ENCODE measurements at places on chromosomes 12 and 14.

DNA sequence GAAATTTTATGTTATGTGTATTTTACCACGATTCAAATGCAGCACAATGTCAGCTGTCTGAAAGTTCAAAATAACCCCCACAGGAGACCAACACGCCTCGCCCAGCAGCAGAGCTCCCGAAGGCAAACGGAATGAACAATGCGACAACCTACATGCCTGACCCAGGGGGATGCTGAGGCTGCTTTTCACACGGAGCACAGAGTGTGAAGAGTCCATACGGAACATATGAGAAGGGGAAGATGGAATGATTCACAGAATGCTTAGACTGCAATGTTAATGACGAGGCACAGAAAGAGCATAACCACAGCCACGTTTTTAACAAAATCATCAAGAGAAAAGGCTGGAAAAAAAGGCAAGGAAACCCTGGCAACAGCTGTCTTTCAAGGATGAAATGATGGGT lies 22.6 kb downstream of the ZFYVE21 start:
- no peak for DNase-seq

GRCh38 chr14:104772707-104773504 lies 20.0 kb downstream of the SIVA1 start:
- DNase-seq, result no peak

DNA sequence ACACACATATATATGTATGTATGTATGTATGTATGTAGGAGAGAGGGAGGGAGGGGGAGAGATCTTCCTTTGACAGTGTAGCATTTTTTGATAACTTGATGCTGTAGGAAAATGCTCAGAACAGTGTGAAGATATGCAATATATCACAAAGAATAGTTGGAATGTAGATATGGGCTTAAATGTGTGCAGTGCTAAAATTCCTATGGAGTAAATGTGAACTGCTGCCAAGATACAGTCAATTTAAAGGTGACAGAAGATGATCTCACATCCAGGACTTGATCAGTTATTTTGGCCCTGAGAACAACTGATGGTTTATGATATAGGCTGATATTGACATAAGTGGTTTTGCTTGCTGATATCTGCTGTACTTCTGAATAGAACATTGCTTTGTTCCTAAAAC lies 84.2 kb downstream of the DAAM1 start:
- DNase-seq, result no peak

GRCh38 chr14:94686511-94687160 lies 74.4 kb downstream of the SERPINA3 start:
- DNase-seq, result no peak

GRCh38 chr14:96470331-96470730 lies 31.9 kb upstream of the PAPOLA start:
- no peak for DNase-seq

DNA sequence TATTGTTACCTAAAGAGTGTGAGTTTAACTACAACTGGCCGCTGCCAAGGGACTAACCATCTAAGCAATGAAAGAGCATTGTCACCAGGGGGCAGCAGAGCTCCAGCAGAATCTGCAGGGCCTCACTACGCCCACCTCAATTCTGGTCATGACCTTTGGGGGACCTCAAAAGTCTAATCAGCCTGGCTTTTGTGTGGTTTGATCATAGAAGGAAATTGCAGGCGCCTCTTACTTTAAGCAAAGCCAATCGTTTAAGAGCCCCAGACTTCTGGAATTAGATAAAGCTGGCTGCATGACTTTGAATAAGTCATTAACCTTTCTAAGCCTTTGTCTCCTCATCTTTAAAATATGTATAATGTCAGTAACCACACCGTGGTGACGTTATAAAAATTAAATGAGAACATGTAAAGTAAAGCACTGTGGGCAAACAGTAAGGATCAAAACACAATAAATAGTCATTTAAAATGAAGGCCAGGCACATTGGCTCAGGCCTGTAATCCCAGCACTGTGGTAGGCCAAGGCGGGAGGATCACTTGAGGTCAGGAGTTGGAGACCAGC lies 58.6 kb downstream of the TBX3 start:
- DNase-seq, result peak; percentile 31

DNA sequence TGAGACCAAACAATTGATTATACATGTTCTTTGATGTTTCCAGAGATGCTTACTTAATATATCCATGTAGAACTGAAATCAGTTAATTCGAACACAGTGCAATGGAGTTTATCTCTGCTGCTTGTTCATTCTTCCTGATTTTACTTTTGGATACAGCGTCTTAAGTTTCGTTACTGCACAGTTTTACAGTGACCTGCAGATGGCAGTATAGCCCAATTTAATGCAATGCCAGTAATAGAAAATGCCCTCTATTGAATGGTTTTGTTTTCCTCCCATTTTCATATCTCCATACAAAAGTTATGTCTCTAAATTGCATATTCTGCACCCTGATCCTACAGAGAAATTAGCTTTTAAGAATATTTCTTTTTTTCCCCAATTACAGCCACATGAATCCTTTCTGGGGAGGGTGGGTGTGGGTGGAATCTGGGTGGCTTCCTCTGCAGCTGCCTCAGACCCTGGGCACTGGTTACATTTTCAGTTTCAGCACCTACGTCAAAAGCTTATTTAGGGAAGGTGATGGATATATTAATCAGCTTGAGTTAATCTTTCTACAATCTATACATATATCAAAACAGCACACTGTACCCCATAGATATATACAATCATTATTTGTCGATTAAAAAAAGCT lies 101.1 kb upstream of the DCD start:
- no peak for DNase-seq

GRCh38 chr12:65497660-65498059 lies 219.2 kb downstream of the MSRB3 start:
- no peak for DNase-seq

- DNase-seq, result peak; percentile 17
Measured at GRCh38 chr12:65248656-65249633, 29.5 kb upstream of the MSRB3 start.

DNA sequence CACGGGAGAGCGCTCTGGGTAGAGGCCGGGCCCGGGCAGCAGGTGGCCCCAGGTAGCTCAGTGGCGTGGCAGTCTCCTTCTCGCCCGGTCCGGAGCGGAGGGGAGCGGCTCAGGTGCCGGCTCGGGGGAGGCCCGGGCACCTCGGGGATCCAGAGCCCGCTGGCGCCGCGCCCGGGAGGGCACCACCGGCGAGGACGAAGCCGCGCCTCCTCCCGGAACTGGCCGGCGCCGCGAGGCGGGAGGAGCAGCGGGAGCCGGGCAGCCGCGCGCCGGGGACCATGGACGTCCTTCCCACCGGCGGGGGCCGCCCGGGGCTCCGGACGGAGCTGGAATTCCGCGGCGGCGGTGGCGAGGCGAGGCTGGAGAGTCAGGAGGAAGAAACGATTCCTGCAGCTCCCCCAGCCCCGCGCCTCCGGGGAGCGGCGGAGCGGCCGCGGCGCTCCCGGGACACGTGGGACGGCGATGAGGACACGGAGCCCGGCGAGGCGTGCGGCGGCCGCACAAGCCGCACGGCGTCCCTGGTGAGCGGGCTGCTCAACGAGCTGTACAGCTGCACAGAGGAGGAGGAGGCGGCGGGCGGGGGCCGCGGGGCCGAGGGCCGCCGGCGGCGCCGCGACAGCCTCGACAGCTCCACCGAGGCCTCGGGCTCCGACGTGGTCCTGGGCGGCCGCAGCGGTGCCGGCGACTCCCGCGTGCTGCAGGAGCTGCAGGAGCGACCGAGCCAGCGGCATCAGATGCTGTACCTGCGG lies 21.5 kb upstream of the GNS start:
- DNase-seq, result no peak

GRCh38 chr14:99057576-99058083 lies 214.4 kb downstream of the BCL11B start:
- DNase-seq, result no peak

GRCh38 chr14:69484444-69485314 lies at the start of gene PLEKHD1:
Gene PLEKHD1, plus strand, starts transcription at chr14:69484728. Its CDS starts 238 bp downstream, at chr14:69484966.
- no peak for DNase-seq

- no peak for DNase-seq
Measured at GRCh38 chr14:91953170-91953985, 5.9 kb upstream of the FBLN5 start.

GRCh38 chr14:84028080-84028604 lies 1501.8 kb upstream of the FLRT2 start:
- no peak for DNase-seq

DNA sequence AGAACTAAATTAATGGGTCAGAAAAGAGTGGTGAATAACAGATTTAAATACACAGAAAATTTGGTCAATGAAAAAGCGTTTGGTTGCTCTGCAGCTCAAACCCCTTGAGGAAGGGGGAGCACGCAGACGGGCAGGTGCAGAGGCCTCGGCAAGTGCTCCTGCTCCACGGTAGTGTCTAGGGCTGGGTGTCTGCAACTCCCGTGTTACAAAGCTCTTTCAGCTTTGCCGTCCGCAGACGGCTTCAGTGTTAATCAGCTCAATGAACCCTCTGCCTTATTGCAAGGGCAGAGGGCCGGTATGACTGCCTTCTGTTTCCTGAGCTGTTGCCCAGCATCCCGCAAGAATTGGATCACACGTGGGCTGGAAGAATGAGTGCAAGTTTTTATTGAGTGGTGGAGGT lies 125.7 kb upstream of the TRHDE start:
- DNase-seq, result no peak

DNA sequence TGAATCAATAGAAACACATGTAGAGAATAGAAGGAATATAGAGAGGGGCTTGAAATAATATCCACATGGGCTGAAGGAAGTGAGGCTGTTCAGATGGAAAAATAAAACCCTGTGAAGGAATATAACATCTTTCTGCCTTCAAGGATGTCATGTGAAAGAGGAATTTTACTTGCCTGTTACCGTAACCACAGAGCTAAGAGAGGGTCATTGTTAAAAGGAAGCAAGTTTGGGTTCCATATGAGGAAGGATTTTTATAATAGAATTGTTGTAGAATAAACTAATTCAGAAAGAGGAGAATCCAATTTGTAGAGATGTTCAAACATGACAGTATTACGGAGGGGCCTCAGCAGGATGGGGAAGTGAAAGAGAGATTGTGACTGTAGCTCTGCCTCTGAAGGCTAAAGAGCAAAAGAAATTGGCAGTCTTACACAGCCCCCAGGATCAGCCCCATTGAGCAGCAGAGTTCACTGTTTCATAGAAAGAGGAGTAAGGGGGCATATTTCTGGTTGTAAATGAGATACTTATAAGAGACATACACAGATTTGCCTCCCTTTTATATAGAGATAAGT lies 41.8 kb upstream of the PTPRR start:
- no peak for DNase-seq

DNA sequence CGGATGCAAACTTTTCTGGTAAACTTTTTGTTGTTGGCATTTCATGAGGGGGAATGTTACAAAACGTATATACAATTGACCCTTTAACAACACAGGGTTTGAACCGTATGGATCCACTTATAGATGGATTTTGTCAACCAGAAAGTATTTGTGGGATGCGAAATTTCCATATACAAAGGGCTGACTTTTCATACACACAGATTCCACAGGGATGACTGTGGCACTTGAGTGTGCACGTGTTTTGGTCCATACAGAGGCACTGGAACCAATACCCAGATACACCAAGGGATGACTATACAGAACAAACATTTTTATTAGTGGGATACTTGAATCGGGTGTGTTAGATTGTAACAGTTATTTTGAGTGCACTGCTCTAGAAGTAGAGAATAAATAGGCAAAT lies 29.8 kb upstream of the CCT2 start:
- DNase-seq, result no peak

- no peak for DNase-seq
Measured at GRCh38 chr12:118055865-118056773, 4.9 kb downstream of the WSB2 start.

DNA sequence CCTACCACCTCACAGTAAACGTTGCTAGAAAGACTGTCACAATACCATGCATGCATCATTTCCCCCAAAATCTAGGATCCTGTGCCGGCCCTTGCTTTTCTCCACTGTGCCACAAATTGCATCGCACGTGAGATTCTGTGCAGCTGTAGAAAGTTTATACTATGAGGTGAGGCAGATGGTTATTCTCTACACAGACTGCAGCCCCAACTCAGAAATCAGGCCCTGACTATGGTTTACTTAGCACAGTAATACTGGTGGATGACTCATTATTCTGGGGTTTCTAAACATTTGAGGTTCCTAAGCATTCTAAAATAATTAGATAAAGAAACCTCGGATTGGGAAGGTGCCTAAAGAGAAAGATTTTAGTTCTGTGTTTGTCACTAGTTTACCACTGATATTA lies 163.8 kb upstream of the CCDC198 start:
- DNase-seq, result no peak

- DNase-seq, result no peak
Measured at GRCh38 chr12:94592080-94592479, 58.3 kb downstream of the TMCC3 start.

DNA sequence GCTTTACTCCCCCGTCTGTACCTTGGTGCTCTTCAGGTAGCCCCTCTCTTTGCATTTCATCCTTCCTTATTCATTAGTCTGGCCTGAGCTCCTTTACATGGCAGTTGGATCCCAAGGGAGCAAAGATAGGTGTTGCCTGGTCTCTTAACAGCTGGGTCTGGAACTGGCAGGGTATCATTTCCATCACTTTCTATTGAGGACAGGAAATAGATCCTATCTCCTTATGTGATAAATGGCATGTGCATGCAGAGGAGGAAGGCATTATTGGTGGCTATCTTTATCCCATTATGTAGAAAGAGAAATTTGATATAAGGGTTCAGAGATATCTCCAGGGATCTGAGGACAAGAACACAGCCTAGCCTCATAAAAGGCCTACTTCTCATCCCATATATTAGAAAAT lies 54.6 kb upstream of the OAS1 start:
- DNase-seq, result no peak

- DNase-seq, result no peak
Measured at GRCh38 chr12:52126605-52127578, 47.4 kb downstream of the SMIM41 start.

GRCh38 chr12:13538136-13538535 lies 341.6 kb downstream of the EMP1 start:
- DNase-seq, result no peak

DNA sequence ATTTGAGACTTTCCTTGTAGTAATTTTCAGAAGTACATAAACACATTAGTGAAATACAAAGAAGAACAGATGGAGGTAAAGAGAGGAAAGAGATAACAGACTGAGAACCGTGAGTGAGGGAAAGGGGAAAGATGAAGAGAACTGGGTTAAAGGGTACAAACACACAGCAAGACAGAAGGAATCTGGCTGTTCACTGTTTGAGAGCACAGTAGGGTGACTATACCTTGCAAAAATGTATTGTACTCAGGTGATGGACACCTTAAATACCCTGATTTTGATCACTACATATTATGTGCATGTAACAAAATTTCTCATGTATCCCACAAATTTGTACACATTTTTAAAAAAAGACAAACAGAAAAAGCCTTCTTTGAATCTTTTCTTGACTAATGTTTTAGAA lies 2.7 kb upstream of the TRHDE start:
- DNase-seq, result no peak

GRCh38 chr12:51047655-51048540 lies at the start of gene LETMD1:
Gene LETMD1, plus strand, starts transcription at chr12:51048327. Its CDS starts 30 bp downstream, at chr12:51048357.
- DNase-seq, result peak; percentile 84

DNA sequence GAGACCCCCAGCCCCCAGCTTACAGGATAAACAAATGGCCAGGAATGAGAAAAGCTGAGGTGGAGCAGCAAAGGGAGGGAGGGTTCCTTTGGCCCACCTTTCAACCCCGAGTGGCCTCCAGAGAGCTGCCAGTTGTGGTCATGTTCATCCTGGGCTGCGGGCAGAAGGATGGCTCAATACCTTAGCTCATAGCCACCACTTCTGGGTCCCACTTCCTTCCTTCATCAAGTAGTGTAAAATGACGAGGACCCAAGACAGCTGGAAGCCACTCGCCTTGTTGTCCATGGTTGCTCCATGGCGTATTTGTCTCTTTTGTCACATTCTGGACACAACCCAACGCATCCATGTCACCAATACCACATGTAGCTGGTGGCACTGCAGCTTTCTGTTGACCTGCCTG lies 24.2 kb downstream of the CRACR2A start:
- no peak for DNase-seq
